ENCODE measurements at places on chromosomes 11 and 22. TPM values are rescaled to one million over a fixed set of nuclear protein-coding genes. Genes with fewer than 3 reads are reported as not detected.

GRCh38 chr22:44567846-44568493 lies 69.9 kb upstream of the RTL6 start:
- DNase-seq, result no peak

DNA sequence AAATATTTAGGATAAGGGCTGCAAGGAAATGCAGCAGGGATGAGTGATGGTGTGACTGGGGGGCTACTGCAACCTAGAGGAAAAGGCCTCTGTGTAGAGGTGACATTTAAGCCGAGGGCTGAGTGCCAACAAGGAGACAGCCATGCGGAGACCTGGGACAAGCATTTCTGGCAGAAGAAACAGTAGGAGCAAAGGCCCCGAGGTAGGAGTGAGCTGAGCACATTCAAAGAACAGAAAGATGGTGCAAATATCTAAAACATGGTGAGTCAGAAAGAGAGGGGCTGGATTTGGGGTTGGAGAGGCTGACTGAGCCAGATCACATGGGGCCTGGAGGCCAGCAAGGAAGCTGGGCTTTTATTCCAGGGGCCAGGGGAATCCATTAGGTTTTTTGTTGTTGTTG lies 55.1 kb upstream of the INCENP start:
- no peak for DNase-seq

DNA sequence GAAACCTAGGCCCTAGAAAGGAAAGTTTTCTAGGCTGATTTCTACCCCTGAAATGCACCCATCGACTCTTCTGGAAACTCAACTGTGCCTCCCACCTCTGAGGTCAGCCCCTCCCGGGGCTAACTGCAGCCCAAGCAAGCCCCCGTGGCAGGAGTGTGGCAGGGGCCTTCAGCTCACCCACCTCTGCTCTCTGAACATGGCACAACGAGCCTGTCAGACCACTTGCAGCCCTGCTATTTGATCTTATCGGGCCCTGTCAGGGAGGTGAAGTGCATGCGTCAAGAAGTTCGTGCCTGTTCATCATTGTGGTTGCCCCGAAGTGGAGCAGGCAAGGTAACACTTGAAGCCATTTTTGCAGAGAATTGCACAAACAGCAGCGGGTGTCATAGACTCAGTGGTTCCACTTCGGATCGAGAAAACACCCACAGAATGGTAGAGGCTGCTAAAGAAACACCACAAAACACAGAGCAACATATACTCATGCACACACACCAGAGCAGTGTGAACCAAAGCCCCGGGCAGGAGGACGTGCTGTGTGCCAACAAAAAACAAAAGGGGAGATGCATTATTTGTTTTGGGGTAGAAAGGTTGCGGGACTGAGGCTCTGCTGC lies 262.7 kb downstream of the ETS1 start:
- DNase-seq, result no peak

- DNase-seq, result no peak
These were observed 107.0 kb downstream of the MSANTD4 start for GRCh38 chr11:105915021-105915420.

GRCh38 chr11:41970681-41971080 lies 511.2 kb upstream of the LRRC4C start:
- DNase-seq, result no peak

GRCh38 chr22:46028106-46028991 lies 51.4 kb upstream of the WNT7B start:
- DNase-seq, result no peak

DNA sequence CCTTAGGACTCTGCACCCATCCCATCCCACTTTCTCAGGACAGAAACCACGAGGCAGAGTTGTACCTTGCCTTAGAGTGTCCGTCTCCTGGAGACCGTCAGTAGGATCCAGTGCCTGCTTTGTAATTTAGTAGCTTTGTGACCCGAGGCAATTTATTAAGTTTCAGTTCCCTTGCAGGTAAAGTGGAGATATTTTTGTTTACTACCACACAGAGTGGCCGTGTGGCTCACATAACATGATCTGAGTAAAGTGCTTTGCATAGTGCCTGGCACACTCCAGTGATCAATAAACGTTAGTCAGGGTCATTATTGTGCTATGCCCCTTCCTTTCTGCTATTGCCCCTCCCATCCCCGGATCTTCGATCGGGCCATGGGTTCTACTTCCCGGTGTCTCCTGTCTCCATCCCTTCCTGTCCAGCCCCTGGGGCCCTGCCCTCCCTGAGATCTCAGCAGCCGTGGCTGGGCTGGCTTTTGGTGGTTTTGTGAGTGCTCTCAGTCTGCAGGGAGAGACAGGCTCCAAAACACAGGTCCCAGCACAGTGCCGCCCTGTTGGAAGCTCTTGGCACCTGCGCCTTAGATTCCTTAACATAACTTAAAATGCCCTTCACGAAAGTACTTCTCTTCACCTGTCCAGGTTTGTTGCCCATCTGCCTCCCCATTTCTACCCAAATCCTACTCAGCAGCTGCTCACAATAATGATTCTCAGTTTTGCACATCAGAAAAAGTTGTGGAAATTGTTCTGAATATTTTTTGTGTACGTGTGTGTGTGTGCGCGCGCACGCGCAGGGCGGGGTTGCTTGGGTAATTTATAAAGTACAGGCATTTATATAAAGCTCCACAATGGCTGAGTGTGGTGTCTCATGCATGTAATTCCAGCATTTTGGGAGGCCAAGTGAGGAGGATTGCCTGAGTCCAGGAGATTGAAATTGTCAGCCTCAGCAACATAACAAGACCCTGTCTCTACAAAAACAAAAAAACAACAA lies 753.7 kb downstream of the NTM start:
- no peak for DNase-seq

DNA sequence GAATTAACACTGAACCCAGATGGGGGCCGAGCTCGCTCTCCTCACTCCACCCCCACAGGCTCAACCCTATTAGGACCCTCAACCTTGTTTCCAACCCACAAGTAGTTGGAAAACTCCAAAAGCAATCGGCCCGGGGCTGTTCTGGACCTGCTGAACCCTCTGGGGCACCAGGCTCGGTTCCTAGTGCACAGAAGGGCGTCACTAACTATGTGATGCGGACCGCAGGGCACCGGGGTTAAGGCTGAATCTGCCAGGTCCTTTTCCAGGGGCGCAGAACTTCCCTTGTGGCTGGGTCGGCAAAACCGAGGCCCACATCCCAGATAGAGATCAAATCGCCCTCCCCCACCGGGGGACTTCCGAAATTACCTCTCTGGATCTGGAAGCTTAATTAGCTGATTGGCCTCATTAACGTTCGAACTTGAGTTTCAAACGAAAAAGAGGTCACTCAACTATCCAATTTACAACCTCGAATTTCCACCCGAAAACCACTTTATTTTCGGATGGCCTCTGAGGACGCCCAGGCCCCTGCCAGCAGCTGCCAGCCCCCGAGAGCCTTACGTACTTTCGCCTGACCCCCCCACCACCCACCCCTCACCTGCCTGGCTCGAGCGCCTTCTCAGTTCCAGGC lies 1.7 kb downstream of the SHANK2 start:
- DNase-seq, result no peak

DNA sequence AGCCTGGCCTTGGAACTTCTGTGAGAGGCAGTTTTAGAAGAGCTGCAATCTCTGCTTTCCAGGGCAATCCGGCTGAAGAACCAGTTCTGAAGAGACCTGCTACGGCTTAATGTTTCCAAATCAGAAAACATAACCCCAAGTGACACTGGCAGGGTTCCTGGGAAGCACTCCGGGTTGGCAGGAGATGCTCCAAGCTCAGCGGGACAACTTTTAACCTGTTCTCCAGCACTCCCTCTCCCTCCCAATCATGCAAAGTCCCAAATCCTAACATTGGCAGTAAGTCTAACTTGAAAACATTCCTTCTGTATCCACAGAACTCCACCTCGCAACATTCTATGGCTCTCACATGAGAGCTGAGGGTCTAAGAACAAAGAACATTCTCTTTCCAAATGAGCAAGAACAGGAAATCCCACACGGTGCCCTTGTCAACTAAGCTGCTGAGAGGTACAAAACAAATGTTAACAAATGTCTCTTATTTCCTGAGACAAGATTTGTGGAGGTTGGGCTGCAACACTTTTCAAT lies 48.5 kb upstream of the MN1 start:
- DNase-seq, result no peak

DNA sequence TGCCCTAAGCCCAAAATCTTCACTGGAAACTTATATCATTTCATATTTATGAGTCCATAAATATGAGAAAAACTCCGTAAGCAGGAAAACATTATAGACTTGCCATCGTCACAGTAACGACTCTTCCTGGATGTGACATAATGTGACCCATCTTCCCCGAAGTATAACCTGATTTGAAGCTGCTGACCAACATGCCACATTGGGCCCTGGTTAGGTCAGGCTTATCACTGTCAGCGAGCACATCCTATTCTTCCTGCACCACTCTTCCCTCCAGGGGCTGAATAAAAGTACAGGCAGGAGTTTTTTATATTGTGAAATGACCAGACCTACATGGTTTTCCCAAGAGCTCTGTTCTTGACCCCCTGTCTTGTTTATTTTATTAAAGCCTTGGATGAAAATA lies 12.1 kb upstream of the BLID start:
- DNase-seq, result no peak

The ADORA2A gene
- 31.5 TPM for polyA plus RNA-seq

The GPHA2 gene
- 0.27 TPM for polyA plus RNA-seq

The KCNA4 gene
- 10.9 TPM for polyA plus RNA-seq

The OR8A1 gene
- 0.06 TPM for polyA plus RNA-seq

The KMT2A gene
- polyA plus RNA-seq, result 52.8 TPM

The OMP gene
- 0.39 TPM for polyA plus RNA-seq
